Stimulated activated CD4-positive, alpha-beta T cell treated with anti-CD3 and anti-CD28 coated beads, Interleukin-15, amount 100 ng/mL, for 48 hours (primary cell): ENCODE measurements at places on chromosomes 16 and 17.

DNA sequence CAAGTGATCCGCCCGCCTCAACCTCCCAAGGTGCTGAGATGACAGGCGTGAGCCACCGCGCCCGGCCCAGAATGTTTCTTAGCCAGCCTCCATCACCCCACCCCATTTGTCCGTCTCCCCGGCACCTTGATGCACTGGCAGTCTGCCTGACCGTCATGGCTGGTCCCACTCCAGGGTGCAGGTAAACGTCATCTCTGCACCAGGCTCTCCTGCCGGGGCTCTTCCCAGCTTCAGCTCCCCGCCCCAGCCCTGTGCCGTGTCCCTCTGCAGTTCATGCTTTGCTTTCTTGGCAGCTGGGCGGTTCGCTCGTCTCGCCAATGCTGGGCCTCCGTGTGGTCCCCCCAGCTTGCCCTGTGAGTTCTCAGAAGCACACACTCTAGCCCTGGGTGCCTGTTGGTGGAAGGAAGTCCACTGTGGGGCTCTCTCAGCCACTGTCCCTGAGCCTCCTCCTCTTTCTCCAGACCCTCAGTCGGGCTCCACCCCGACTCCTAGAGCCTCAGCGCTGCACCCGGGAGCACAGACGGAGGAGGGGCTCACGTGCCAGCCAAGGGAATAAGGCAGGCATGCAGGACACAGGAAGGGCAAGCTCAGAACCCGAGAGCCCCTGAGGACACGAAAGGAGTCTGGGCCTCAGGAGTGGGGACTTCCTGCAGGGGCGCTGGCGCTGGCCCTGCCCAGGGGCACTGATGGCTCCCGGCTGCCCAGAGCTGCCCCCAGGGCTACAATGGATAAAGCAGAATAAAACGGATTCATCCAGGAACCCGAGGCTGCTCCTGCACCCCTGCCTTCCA lies 12.0 kb downstream of the HS3ST6 start:
- no peak for DNase-seq

DNA sequence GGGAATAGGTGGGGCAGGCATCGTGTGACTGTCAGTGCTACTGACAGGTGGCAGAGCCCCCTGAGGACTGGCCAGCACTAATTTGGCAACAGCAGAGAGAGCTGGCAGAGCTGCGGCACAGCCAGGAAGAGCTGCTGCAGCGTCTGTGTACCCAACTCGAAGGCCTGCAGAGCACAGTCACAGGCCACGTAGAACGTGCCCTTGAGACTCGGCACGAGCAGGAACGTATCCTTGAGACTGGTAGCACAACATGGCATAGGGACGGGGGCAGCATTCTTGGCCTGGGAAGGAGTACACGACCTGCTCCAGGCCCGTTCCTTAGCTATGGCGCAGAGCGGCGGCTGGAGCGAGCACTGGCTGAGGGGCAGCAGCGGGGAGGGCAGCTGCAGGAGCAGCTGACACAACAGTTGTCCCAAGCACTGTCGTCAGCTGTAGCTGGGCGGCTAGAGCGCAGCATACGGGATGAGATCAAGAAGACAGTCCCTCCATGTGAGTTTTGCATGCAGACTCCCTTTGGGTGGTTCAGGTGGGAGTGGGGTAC lies 3.0 kb upstream of the NRN1L start:
- no peak for DNase-seq

DNA sequence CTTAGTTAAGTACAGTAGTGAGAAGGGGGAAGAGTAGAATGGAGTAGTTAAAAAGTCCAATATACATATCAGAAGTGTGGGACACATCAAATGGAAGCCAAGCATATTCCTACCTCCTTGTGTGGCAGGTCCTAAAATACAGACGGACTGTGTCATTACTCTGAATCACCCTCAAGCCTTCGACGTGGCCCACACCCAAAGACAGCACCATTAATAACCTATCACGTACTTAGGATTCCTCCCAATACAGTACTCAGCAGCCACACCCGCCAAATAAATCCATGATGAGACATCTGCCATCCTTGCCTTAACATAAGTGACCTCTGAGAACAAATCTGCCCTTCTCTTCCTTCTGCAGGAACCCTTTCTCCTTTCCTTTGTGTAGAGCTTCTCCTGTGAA lies 38.9 kb downstream of the UBE2G1 start:
- no peak for DNase-seq

DNA sequence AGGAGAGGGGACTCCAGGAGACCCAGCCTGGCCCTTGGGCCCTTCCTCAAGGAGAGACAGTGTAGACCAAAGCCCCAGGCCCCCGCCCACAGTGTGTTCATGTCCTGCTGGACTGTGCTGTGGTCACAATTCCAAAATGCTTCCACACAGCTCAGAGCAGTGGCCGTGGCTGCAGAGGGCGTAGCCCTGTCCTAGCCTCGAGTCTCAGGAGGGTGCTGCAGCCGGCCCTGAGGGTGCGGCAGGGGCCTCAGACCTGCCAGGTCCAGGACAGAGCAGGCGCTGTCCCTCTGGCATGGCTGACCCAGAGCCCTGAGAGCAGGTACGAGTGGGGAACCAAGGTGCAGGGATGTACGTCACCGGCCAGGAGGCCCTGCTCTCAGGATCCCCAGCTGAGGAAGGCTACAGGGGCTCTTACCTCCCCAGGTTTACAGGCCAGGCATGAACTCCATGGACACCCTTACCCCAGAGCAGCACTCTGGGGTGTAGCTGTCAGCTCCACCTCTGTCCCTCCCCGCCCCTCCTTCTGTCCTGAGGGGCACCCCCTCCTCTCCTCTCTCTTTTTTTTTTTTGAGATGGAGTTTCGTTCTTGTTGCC lies 7.3 kb downstream of the DBNDD1 start:
- no peak for DNase-seq

- no peak for DNase-seq
Measured at GRCh38 chr16:30785126-30786106, 1.6 kb downstream of the ZNF629 start.

GRCh38 chr16:5944971-5945370 lies 847.4 kb upstream of the EEF2KMT start:
- no peak for DNase-seq

- no peak for DNase-seq
Measured at GRCh38 chr16:75062976-75063346, 53.6 kb downstream of the LDHD start.

DNA sequence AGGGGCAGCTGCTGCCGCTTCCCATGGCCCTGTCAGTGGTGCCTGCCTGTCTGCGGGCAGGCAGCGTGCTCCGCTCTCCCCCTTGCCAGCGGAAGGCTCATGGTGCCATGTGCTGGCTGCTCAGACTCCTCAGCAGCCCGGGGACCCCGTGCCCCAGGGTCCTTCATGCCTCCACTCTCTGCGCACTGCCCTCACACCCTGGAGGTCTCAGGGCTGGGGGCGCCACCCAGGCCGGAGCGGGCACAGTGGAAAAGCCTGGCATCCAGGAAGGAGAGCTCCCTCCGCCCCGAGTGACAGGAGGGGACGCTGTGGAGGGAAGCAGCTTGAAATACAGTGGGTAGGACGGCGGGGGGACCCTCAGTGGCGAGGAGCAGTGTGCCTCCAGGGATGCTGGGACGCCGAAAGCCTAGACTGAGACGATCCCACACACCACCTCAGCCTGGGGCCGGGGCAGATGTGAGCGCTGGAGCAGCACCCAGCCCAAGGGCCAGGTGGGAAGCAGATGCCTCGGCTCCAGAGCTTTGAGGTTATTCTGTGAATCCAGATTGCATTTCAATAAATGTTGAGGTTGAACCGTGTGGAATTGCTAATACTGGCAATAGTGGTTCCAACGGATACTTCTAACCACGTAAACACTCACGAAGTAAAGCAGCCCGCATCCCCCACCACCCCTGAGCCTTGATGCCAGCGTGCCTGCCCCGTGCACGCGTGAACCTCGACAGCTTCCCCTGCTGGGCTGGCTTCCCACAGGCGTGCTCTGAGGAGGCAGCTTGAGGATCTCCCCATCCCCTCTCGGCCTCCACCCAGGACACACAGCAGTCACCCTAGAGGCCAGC lies 6.5 kb downstream of the TMEM204 start:
- no peak for DNase-seq

- DNase-seq, result no peak
Measured at GRCh38 chr17:17122781-17123483, 80.7 kb downstream of the MPRIP start.

DNA sequence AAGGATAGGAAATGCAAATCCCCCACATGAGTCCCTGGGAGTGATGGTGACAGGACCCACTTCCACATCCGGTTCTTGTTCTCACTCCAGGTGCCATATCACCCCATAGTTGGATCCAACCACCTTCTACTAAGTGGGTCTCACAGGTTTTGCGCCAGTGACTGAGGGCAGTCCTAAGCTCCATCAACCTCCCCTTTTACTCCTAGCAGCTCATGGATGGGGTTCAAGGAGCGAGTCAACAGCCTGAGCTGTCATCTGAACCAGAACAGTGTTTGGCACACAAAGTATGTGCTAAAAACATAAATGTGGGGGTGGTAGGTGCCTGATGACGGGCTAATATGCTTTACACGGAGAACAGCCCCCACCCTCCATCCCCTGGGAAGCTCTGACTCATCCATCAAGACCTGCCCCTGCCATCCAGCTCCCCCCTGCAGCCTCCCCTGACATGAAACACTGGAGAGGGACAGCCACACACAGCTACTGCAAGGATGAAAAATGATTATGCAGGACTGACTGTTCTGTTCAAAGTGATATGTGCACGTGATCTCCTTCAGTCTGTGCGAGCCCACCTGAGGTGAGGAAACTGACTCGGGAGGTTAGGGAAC lies 143.2 kb upstream of the CDH5 start:
- DNase-seq, result no peak

- DNase-seq, result no peak
Measured at GRCh38 chr17:2347805-2348685, 10.7 kb downstream of the SGSM2 start.

GRCh38 chr17:36027761-36028160 lies 10.0 kb upstream of the CCL23 start:
- no peak for DNase-seq

DNA sequence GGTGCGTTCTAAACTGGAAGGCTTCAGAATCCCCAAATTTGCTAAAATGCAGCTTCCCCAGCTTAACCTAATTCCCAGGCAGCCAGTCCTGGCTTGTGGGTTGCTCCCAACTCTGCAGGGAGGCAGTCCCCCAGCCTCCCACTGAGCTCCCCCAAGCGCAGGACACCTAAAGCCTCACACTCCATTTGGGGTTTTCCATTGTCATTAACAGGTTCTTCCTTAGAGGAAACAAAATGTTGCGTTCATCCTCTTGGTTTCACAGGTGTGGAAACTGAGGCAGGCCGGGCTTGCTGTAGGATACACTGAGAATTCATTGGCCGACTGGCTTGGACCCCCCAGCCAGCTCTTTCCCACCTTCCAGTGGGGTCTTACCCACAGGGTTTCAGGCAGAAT lies 2.3 kb upstream of the TAC4 start:
- no peak for DNase-seq

DNA sequence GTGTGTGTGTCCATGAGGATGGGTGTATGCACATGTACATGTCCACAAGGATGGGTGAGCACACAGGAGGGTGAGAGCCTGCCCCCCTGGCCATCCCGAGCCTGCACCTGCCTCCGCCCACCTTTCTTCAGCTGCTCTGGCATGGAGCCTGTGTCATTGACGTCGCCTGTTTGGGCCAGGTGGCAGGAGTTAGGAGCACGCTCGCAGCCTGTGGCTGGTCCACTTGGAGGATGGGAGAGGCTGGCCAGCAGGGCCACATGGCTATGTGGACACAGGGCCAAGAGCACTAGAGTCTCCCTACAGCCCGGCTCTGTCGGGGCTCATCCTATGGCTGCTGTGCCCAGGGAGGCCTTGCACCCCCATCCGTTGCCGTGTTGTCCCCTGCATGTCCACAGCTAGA lies 21.4 kb downstream of the BAHCC1 start:
- no peak for DNase-seq

GRCh38 chr16:10385725-10386516 lies at the start of gene ATF7IP2:
TSS of gene ATF7IP2 (plus strand) at chr16:10386061. CDS start at chr16:10430621, 44,560 bp downstream.
- peak; percentile 89 for DNase-seq

DNA sequence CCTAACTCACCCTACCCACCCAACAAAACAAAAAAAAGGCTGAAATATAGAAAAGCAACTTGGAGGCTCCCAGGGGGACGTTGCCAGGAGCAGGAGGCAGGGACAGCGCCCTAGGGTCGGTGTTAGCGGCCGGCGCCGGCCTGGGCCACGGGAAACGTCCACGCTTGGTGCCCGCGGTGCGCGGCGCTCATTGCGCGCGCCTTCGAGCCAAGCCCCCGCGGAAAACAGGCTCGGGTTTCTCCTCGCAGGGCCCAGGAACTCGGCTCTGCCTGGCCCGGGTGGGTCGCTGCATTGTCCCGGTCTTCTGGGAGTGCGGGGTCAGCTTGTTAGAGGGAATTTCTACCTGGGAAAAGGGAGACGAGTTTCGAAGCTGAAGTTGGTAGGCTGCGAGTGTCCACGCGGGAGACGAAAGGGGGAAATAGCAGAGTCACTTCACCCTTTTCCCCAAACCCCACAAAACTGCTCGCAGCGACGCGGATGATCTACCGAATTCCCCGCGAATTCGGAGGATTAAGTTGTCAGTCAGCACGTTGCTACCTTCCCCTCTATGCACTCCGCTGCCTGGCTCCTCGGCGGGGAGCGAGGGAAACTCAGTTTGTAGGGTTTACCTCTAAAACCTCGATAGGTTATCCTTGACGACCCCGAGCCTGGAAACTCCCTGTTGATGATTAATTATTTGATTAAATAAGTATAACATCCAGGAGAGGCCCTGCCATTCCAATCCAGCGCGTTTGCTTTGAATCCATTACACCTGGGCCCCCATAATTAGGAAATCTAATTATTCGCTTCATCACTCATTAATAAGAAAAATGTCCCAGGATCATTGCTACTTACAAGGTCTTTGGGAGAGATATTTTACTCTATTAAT lies 751 bp upstream of the FOXC2 start:
- no peak for DNase-seq

- no peak for DNase-seq
Measured at GRCh38 chr17:38317081-38317480, 20.1 kb downstream of the MRPL45 start.

GRCh38 chr16:49734331-49734730 lies 121.6 kb downstream of the ZNF423 start:
- no peak for DNase-seq

- no peak for DNase-seq
Measured at GRCh38 chr17:27755706-27756466, 44.4 kb downstream of the NOS2 start.

GRCh38 chr16:22264786-22265185 lies 32.4 kb upstream of the POLR3E start:
- DNase-seq, result no peak

GRCh38 chr17:13462673-13463124 lies 139.0 kb downstream of the HS3ST3A1 start:
- DNase-seq, result no peak

DNA sequence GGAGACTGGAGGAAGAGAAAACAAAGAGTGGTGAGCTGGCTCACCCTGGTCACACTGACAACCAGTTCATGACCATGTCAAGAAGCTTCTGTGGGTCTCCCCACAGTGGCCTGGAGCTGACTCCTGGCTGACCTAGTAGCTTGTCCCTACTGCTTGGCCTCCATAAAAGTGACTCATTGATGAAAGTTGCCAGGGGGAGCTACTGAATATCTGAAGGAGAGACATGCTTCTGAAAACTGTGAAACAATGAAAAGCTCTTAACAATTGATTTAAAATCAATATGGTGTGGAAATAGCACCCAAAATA lies 22.0 kb downstream of the SMPD3 start:
- no peak for DNase-seq

- DNase-seq, result no peak
Measured at GRCh38 chr17:55433029-55433628, 11.5 kb upstream of the MMD start.

GRCh38 chr16:50002190-50002589 lies 22.8 kb upstream of the CNEP1R1 start:
- DNase-seq, result no peak

- no peak for DNase-seq
Measured at GRCh38 chr17:76252040-76252954, 12.0 kb upstream of the RNF157 start.
